Neuronal stem cell (in vitro differentiated cells): ENCODE measurements at places on chromosomes 2 and 18.
A peak's percentile ranks its signal among the peaks of the same experiment; 100 is the strongest.

DNA sequence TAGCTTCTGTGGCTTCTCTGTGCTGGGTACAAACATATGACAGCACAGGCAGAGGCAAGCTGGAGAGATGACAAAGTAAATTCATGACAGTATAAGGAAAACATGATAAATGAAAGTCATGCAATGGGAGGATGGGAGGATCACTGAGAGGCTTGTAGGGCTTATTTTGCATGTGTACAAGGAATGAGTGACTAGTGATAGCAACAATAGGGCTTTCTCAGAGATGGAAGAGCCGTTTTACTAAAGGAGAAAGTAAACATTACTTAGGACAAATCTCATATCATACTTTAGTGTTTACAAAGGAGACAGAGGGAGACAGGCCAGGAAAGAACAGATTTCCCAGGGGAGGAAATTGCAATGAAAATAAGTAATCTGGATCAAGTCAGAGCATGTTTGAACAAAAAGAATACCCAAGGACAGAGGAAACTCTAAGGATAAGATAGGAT, 82.5 kb upstream of the RBMS1 start:
- no peak for DNase-seq

DNA sequence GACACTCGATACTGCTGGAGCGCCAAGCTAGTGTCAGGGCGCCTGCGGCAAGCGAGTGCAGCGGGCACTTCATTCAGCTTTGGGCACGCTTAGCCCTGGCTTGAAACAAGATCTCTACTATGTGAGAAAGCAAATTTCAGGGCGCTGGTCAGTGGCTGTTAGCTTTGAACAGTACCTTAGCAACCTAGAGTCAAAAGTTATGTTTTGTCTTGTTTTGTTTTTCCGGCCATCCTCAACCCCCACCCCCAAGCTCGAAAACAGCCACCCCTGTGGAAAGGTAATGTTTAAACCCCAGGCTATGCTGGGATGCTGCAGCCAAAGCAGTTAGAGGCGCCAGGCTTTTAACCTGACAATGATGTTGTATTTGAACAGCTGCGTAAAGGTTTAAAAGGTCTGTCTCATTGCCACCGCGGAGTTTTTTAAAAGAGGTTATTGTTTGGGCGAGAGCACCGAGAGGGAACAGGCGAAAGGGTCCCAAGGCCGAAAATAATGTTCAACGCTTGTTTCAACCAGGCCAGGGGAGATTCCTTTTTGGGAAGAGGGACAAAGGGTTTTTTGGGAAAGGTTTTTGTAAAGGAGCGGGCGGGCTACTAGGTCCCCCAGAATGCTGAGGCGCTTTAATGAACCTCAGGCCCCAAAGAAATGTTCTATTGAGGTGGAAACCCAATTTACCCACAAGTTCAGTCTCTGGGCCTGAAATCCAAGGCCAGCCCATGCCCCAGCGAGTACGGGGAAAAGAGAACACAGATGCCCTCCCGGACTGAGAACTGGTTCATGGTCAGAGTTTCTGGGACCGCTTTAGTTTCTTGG, 2.3 kb upstream of the HOXD10 start:
- no peak for DNase-seq

DNA sequence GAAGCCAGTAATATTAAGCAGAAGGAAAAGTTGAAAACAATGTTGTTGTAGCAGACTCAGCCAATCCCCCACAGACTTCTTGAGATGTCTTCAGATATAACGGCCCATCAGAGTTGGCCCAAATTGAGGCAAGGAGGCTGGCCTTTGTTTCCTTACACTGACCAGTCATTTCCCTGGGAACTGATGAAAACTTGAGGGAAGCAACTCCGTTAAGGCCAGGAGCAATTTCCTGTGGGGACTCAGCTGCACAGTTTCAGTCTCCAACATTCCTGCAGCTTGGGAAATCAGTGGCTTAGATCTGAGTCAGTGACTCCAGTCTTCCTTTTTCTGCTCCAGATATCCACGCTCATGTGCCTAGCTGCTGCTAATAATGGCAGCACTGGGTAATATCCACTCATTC, 75.7 kb downstream of the FTCDNL1 start:
- no peak for DNase-seq

- no peak for DNase-seq
These were observed 149.4 kb upstream of the SMAD2 start for GRCh38 chr18:48079885-48080284.

DNA sequence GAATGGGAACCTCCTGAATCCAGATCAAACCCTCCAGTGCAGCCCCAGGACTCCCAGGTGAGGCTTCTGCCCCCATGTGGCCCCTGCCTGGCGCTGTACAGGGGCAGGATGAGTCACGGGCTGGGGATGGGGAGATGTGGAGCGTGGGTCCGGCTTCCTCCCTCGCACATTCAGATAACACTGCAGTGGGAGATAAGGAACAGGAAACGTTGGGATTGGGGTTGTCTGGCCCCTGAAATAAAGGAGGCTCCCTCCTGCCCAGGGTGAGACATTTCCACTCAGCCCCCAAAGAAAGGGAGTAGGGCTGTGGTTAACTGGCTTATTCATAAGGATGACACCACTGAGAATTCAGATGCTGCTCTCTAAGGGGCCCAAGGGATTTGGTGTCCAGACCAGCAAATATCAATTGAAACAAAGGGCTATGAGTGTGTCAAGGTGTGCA, 30.7 kb downstream of the IGFBP5 start:
- no peak for DNase-seq

DNA sequence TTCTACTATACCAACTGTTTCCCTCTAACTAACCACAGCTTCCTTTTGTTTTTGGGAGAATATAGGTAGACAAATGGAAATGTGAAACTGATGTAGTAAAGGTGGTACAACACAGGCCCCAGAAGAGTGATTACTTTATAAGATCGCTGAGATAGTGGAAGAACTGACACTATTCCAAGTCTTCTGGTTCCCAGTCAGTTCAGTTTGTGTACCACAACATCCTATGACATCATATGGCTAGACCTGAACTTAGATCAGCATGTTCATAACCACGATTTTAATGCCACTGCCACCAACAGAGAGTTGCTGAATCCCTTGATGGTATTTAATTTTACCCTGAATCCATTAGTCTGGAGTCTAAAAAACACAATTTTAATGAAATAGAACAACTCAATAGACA, 328.9 kb downstream of the GPD2 start:
- DNase-seq, result no peak

DNA sequence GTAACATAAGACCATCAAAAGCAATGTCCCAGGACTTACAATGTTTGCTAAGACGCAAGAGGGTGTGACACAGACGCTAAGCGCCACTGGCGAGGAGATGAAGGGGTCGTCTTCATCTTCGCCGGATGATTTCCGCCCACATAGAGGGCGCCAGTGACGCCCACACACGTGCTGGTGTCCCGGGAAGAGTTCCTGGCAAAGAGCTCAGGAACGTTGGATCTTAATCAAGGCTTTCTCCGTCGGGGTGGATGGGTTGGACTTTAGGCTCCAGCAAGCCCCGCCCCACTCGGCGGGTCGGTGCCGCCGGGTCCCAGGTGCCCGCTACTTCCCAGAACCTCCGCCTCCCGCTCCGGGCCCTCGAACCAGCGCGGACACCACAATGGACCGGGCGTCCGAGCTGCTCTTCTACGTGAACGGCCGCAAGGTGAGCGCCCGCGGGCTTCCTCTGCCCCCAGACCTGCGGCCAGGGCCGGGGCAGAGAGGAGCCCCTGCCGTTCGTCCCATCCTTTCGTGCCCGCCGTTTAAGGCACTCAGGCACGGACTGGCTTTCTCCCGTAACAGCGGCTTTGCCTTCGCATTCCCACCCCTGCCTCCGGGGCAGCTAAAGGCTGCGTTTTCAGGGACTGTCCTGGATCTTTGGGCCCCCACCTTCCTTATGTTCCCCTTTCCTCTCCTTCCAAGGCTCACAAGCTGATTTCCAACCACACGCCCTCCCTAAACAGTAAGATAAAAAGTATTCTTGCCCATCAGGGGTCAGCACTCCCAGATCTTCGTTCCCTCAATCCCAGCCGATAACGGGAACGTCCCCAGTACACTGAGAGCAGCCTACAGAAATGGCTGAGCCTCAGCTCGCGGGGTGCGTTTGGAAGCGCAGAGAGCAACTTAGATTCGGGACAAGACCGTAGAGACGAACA, at the start of gene AOX1:
Gene AOX1, plus strand, starts transcription at position 285 of the 914 bp plus-strand sequence. Its CDS starts 95 bp downstream, at position 380.
- peak; percentile 52 for DNase-seq

- no peak for DNase-seq
These were observed 563 bp upstream of the POLE4 start for GRCh38 chr2:74957886-74958273.

DNA sequence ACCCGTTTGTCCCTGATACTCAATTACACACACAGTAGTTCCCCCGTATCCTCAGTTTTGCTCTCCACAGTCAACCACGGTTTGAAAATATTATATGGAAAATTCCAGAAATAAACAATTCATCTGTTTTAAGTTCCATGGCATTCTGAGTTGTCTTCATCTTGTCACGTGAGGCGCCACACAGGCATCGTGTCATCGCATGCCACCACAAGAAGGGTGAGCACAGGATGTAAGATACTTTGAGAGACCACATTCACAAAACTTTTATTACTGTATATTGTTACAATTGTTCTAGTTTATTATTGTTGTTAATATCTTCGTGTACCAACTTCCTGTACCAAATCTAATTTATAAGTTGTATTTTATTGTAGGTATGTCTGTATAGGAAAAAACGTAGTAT, 17.7 kb downstream of the ADNP2 start:
- DNase-seq, result no peak

DNA sequence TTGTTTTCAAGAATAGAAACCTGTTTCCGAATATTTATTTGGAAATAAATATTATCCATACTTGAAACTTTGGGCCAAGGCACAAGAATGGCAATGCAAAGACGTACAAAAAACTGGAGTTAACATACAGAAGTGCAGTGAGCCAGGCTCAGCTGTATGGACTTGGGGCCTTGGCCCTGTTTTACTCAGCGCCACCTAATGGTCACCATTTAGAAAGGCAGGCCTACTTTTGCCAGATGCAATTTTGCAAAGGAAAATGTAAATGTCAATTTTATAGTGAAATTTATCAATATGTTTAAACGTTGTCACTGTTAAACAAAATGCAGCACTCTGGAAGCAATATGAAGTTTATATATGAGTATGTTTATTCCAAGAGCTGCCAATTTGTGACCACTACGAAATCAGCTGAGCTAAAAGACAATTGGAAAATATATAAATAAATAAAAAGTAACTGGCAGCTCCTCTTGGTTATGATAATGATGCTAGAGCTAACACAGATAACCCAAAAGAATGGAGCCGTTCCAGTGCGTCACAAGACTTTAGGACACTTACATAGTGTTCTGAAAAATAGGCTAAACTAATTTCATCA, 155.0 kb downstream of the ARHGAP15 start:
- DNase-seq, result peak; percentile 20

DNA sequence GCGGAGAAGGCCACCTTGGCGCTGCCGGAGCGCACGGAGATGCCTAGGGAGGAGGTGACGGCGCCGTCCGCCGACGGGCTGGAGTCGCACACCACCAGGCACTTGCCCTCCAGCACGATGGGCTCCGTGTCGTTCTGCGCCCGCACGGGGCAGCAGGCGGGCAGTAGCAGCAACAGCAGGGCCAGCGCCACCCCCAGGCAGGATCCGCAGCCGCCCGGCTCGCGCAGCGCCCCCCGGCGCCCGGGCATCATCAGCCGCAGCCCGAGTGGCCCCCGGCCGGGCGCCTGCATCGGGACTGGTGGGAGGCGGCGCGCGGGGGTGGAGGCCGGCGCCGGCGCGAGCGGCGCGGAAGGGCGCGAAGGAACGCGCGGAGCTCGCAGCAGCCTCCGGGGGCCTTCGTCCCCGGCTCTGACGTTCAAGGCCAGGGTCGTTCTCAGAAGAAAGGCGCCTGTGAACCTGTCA, 2.2 kb downstream of the CBLN2 start:
- peak; percentile 23 for DNase-seq

- no peak for DNase-seq
These were observed 48.3 kb downstream of the TFCP2L1 start for GRCh38 chr2:121236650-121237180.

- peak; percentile 45 for DNase-seq
These were observed 156.7 kb downstream of the EVA1A start for GRCh38 chr2:75403991-75404428.

- DNase-seq, result no peak
These were observed 31.7 kb downstream of the INPP4A start for GRCh38 chr2:98476192-98476868.

GRCh38 chr2:233263045-233263570, 11.6 kb downstream of the ATG16L1 start:
- no peak for DNase-seq

- DNase-seq, result no peak
These were observed 107.7 kb upstream of the RAB27B start for GRCh38 chr18:54720620-54721019.

DNA sequence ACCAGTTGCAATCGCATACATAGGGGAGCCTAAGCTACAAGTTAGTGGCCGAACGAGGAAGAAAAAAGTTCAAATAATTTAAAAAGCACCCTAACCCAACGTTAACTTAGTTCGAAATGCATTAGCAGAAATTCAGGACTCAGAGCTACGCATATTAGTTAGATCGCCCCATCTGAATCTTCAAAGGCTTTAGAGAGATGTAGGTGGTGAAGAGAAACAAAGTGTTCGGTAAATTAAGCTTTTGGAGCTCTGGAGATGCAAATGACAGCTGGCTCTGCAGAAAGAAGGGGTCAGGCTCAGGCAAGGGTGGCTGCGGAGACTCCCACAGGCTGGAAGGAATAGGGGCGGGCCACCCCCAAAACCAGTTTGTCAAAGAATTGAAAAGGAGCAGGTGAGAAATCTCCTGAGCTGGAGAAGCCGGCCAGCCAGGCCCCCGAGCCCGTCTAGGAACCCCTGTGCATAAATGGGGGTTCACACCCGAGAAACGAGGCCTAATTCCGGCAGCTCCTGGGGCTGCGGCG, 621 bp downstream of the TXNL1 start:
- DNase-seq, result no peak

GRCh38 chr2:3279236-3279960, 98.2 kb downstream of the EIPR1 start:
- no peak for DNase-seq

- DNase-seq, result no peak
These were observed 76.2 kb upstream of the MFF start for GRCh38 chr2:227248876-227249275.

DNA sequence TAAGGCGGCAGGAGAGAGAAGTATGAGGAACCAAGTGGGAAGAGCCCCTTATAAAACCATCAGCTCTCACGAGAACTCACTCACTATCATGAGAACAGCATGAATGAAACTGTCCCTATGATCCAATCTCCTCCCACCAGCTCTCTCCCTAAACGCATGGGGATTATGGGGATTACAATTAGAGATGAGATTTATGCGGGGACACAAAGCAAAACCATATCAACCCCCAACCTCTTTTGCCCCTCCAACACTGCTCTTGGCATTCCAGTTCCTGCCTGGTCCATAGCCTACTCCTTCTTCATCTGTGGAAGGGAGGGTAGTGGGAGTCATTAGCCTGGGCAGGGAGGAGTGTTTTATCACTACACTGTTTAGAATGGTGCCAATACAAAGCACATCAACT, 1.4 kb upstream of the EHD3 start:
- no peak for DNase-seq

- DNase-seq, result no peak
These were observed 66.6 kb upstream of the ZEB2 start for GRCh38 chr2:144586476-144586875.

GRCh38 chr2:142870526-142870925, 6.9 kb upstream of the KYNU start:
- DNase-seq, result no peak
